ENCODE measurements at places on chromosomes 12 and 14.

DNA sequence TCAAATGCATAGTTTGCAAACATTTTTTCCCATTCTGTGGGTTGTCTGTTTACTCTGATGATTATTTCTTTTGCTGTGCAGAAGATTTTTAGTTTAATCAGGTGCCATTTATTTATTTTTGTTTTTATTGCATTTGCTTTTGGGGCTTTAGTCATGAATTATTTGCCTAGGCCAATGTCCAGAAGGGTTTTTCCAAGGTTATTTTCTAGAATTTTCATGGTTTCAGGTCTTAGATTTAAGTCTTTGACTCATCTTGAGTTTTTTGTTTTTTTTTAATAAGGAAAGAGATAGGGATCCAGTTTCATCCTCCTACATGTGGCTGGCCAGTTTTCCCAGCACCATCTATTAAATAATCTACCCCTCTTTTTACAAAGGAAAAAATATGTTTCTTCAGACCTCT lies 57.2 kb upstream of the TMEM260 start:
- no peak for DNase-seq

GRCh38 chr14:74979442-74980397 lies 23.0 kb upstream of the EIF2B2 start:
- peak; percentile 20 for DNase-seq

GRCh38 chr12:92378682-92379479 lies 233.2 kb upstream of the BTG1 start:
- DNase-seq: no peak

DNA sequence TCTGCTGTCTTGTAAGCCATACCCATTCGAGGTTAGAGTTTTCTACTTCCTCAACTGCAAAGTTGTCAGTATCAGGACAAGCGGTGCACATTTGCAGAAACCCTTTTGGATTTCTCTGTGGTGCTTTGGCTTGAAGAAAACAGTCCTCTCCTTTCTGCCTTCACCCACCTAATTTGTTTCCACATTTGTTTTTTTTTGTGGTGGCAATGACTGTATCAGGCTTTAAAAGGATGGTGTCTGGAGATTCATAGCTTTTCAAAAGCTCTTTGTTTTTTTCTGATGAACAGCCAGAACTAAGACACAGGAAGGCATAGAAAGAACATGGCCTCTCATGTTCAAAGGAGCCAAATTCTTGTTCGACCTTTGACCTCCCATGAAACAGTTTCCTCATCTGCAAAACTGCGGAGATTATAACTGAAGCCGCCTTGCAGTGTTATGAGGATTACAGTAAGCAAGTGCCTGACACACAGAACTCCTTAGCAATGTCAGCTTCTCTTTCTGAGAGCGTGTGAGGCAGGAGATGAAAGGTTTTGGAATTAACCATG lies 270.6 kb upstream of the TBX3 start:
- DNase-seq: no peak

GRCh38 chr14:52365071-52365470 lies 51.0 kb downstream of the PTGER2 start:
- DNase-seq: no peak

DNA sequence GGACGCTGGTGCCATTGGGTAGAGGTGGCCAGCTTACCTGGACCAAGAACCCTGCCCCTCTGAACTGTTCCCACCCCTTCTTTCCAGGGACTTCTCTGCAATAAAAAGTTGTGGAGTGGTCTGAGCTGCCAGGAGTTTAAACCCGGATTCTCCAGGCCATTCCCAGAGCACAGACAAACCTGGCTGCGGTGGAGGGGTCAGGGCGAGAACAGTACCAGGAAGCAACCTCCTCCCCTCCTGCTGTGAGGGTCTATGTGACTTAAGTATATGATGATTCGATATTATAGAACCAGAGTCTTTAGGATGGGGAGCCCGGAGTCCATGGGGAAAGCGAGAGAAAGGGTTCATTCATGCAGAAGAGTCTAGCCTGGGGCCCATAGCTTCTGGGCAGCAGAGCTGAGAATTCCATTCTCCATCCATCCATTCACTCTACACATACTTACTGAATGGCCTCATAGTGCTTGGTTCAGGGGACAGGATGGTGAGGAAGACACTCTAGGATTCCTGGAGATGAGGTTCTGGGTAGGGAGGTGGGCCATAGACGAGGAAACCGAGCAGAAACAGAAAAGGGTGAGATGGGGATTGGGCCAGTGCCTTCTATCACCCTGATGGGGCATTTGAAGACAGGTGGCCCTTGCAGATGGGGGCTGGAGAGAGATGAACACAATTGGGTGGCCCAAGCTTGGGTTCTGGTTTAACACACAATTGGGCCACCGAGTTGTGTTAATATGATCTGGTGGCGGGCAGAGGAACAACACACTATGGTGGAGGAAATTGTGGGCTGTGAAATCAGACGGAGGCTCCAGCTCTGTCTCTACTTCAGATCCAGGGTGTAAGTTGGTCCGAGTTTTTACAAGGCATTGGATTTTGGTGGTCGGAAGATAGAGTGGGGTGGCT lies 5.2 kb downstream of the KRT86 start:
- no peak for DNase-seq

- no peak for DNase-seq
Measured at GRCh38 chr14:58772116-58772515, 134.4 kb downstream of the DACT1 start.

DNA sequence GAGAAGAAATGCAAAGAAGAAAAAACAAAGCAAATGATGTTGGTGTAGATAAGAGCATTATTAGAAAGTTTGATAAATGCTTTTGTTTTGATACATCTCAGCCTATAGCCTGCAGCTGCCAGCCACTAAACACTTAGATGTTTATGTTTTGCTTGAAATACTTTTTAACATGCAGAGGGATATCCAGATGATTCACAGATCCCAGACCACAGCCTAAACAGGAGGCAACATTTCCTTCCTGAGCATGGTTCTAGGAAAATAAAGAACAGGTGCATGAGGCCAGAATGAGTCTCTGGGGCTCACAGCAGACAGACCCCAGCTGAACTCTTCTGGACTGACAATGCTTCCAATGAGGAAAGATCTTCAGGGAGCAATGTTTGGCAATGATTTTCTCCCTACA lies 103.7 kb upstream of the EEA1 start:
- DNase-seq: no peak

DNA sequence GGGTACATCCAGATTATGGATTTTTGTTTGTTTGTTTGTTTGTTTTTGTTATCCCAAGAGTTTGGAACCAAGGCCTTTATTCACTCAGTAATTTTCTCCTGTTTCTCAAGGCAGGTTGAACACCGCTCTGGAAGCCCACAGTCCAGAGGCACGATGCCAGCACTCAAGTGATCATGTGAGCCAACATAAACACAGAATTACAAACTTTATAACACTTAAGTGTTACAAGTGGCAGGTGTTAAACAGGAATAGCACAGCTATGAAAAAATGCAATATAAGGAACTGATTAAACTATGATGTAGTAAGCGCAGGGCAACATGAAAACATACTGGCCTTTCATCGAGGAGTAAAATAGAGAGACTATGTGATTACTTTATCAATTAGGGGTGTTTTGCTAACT lies 1885.8 kb upstream of the SEL1L start:
- DNase-seq: no peak

GRCh38 chr14:61636779-61637178 lies 58.5 kb upstream of the HIF1A start:
- DNase-seq: no peak

- DNase-seq: peak; percentile 61
Measured at GRCh38 chr12:3559601-3560294, 68.7 kb downstream of the PRMT8 start.
